ENCODE measurements at places on chromosomes 7 and 10.

DNA sequence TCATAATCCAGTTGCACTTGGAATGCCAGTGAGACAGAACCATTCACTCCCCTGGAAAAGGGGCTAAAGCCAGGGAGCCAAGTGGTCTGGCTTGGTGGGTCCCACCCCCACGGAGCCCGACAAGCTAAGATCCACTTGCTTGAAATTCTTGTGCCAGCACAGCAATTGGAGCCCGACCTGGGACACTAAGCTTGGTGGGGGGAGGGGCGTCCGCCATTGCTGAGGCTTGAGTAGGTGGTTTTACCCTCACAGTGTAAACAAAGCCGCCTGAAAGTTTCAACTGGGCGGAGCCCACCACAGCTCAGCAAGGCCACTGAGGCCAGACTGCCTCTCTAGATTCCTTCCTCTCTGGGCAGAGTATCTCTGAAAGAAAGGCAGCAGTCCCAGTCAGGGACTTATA, 200.7 kb upstream of the NPSR1 start:
- DNase-seq: no peak

- DNase-seq: no peak
These were observed 252.6 kb downstream of the DOCK4 start for GRCh38 chr7:111953611-111954010.

GRCh38 chr7:23696916-23697441, 13.0 kb upstream of the STK31 start:
- DNase-seq: peak; percentile 47

DNA sequence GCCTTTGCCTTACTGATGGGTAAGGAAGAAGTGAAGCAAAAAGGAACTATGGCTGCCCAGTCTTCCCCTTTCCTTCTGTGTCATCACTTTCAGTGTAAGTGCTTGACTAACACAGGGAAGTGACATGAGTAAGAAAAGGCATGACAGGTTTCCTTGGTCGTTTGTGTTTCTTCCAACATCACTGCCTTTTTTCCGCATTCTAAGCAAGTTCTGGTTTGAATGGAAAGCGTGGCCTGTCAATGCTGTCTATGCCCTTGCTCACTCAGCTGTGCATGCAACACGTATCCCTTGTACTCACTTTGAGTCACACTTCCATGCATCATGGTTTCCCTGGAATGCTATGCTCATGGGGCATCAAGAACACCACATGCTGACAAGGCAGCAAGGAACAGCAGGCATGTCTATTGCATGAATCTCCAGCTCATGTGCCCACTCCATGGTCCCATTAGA, 111.8 kb downstream of the OAT start:
- no peak for DNase-seq

- no peak for DNase-seq
These were observed 42.6 kb downstream of the FAM20C start for GRCh38 chr7:234708-235553.

- no peak for DNase-seq
These were observed 80.8 kb upstream of the ADAM12 start for GRCh38 chr10:126468876-126469643.

DNA sequence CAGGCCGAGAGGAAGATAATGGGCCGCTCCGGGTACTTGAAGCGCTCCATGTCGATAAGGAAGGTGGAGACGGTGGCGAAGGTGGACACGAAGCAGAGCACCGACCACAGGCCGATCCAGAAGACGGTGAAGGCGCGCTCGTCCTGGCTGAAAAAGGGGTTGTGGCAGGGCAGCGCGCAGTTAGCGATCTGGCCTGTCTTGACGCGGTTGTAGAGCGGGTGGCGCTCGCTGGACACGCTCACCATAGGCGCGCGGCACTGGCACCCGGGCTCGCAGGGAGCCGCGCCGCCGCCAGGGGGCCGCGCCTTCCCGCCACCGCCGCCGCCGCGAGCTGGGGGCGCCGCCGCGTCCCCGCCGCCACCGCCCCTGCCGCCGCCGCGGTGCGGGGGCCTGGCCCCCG, 1.6 kb downstream of the FZD8 start:
- no peak for DNase-seq

GRCh38 chr7:40299097-40299496, 164.3 kb downstream of the SUGCT start:
- no peak for DNase-seq

- DNase-seq: no peak
These were observed 87.8 kb downstream of the CCDC71L start for GRCh38 chr7:106573125-106573663.

DNA sequence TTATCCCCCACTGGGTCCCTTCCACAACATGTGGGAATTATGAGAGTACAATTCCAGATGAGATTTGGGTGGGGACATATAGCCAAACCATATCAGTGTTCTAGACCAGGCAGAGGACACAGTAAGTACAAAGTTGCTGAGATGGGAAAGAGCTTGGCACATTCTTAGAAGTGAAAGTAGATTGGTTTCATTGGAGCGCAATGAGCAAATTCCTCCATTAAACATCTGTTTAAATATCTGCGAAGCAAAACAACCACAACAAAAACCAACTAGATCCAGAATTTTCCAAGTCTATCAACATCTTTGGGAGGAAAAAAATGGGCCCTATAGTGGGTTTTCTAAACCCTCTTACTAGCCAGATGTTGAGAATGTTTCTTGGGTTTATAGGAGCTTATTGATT, 80.0 kb upstream of the STEAP1B start:
- DNase-seq: no peak

DNA sequence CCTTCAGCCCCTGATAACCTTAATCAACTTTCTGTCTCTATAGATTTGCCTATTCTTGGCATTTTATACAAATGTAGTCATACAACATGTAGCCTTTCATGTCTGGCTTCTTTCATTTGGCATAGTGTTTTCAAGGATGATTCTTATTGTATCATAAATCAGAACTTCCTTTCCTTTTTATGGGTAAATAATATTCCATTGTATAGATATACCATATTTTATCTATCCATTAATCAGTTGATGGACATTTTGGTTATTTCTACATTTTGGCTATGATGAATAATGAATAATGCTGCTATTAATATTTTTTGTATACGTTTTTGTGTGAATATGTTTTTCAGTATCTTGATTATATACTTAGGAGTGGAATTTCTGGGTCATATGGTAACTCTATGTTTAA, 720.8 kb downstream of the LRMDA start:
- no peak for DNase-seq

DNA sequence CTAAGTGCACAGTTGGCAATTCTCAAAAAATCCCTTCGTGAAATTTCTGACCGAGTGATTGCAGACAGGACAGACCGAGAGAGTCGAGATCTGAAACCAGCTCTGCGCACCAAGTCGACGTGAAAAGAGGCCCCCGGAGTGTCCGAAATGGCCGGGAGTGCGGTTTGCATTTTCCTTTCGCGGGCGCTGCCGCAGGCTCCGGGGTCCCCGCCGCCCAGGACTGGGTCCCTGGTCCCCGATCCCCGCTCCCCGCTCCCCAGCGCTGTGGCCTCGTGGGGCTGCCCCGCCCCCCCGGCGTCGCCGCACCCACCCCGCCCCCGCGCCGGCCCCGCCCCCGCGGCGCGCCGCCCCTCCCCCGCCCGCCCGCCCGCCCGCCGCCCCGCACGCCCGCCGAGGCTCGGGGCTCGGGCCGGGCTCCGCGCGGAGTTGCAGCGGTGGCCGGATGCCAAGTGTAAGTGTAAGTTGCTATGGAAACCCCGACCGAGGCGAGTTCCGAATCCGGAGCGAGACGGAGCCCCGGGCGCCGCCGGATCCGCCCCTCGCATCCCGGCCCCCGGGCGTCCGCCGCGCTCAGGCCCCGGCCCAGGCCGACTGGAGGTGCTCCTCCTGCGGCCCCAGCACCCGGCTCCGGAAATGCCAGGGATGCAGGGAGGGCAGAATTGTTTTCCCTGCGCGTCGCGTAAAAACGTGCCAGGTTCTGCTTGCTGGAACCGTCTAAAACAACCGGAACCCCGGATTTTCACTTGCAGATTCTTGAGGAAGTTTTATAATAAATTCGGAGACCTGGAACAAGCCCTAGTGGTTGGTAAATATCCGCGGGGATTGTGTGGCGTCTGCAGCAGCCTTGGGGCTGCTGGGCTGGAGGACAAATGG, 4.6 kb downstream of the BMI1 start:
- DNase-seq: peak; percentile 46

- DNase-seq: peak; percentile 52
These were observed 15.8 kb upstream of the CAMK1D start for GRCh38 chr10:12333380-12334185.

GRCh38 chr7:41777894-41778596, 75.2 kb upstream of the INHBA start:
- no peak for DNase-seq

DNA sequence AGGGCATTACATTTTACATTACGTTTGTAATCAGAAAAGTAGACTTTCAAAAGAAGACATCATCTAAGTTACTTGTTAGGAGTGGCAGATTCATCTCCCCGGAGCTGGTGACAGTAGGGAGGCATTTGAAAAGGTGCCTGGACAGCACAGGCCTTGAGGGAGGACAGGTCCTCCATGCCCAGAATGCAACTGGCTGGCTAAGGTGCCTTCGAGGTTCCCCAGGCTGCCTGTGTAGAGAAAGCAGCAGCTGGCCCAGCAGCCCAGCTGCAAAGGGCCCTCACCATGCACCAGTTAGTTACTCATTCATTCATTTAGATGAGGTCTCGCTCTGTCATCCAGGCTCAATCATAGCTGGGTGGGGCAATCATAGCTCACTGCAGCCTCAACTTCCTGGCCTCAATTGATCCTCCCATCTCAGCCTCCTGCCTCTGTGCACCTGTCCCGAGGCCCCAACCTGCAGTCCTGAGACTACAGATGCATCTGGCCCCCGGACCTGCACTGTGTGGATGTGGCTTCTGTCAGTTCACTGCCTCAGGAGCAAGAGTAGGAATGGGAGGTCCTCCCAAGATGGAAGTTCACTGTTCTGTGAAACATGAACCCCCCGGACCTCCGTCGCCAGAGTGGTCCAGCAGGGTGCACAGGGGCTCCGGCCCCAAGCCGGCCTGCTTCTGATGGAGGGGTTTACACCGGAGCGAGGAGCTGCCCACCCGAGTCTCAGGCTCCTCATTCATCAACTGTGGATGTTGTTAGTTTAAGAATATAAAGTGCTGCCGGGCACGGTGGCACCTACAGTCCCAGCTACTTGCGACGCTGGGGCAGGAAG, 36.6 kb downstream of the PRKAG2 start:
- no peak for DNase-seq

GRCh38 chr7:22350466-22351328, 6.3 kb downstream of the RAPGEF5 start:
- no peak for DNase-seq

DNA sequence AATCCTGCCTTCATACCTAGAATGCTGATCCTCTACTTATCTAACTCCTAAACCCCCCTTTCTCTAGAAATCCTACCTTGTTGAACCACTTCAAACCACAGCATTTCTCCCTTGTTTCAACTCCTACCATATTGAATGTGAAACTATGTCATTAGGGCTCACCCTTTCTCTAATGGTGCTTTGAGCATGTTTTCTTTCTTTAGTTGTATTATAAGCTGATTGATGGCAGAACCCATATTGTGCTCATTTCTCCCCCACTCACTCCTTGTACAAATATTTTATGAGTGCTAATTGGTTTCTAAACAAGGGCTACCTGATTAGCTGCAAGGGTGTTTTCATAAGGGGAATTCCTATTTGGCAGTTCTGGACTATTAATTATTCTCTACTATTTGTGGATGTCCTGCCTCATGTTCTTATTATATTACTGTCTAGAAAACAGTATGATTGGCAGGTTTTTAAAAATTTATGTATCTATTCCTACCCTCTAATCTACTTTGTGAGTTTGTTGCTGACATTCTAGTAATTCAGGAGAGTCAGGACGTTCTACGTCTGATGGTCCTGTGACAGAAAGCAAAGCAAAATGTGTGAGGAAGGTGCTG, 765.8 kb downstream of the KCNMA1 start:
- no peak for DNase-seq

- DNase-seq: no peak
These were observed 607.1 kb upstream of the FOXK1 start for GRCh38 chr7:4074994-4075393.

DNA sequence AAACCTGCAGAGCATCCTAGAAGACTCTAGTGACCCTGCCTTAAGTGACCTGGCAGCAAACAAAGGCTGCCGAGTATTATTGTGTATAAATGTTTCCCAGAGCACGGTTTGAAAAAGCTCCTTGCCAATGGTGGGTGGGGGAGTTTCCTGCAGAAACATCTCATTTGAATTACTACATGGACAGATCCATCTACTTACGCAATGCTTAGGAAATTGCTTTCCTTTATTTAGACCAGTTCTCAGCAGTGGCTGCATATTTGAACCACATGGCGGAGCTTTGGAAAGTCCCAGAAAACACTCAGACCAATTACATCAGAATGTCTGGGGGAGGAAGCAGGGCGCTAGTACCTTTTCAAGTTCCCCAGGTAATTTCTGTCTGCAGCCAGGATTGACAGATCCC, 560.9 kb downstream of the SDK1 start:
- no peak for DNase-seq

DNA sequence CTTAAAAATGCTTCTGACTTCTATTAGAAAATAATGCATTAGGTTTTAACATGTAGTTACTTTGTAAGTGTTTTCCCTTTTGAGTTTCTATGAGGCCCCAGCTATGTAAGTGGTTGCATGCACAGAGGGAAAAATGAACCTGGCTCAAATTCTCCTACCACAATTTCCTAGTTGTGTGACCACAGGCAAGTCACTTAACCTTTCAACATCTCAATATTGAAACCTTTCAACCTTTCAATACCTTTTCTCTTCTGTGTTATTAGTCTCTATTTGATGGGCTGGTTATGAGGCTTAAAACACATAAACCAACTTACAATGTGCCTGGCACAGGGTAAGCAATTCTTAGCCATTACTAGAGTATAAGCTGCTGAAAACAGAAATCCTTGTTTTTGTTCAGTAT, 203.0 kb downstream of the KCND2 start:
- DNase-seq: no peak

DNA sequence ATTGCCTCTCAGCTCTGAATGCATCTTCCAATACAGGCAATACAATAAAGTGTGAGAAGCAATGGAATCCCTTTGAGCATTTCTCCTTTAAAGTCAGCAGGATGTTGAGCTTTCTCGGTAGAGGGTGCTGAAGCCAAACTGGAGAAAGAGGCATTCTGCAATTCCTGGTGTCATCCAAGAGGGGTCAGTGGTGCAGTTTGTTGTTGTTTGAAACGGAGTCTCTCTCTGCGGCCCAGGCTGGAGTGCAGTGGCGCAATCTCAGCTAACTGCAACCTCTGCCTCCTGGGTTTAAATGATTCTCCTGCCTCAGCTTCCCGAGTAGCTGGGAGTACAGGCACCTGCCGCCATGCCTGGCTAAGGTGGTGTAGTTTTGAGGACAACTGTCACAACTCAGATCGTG, 486.5 kb downstream of the CALN1 start:
- no peak for DNase-seq

DNA sequence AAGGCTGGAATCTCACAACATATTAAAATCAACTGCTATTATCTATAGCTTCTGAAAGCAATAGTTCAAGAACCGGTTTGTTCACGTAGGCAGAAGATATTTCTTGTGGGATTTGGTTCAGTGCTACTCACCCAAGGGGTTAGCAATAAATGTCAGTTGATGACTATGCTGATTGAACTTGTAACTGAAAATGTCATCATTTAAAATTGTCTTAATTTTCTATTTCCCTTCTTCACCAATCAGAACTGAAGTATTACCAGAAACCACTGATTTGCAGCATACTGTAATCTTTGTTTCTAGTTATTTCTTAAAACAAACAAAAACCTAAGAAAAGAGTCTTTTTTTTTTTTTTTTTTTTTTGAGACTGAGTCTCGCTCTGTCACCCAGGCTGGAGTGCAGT, 46.1 kb downstream of the CPEB3 start:
- no peak for DNase-seq

Measured in stimulated activated CD8-positive, alpha-beta memory T cell treated with anti-CD3 and anti-CD28 coated beads, Interleukin-2, amount 100 ng/mL, for 48 hours (primary cell).